DMS79 treated with DMSO at 0.1 percent for 48 hours (cell line): ENCODE measurements at places on chromosomes 4 and X.

- DNase-seq = no peak
These were observed 54.4 kb downstream of the KLHL4 start for GRCh38 chrX:87571964-87572363.

- peak; percentile 28 for DNase-seq
These were observed 10.7 kb upstream of the EPGN start for GRCh38 chr4:74297539-74297938.

DNA sequence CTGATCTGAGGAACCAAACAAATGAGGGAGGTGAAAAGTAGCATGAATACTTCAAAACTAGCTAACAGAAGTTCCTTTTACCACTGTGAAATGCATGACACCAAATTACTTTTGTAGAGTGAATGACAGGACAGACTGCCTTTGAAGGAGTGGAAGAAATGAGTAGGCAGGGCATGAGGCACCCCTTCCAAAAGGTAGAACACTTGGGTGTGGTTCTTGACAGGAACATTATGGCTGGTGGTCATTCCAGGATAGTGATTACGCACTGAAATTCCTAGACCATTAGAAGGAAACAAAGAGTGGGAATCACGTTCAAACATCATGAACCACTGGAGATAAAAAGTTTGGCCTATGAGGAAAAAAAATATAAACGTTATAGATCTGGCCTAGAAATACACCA, 4.9 kb downstream of the HUWE1 start:
- DNase-seq = no peak

DNA sequence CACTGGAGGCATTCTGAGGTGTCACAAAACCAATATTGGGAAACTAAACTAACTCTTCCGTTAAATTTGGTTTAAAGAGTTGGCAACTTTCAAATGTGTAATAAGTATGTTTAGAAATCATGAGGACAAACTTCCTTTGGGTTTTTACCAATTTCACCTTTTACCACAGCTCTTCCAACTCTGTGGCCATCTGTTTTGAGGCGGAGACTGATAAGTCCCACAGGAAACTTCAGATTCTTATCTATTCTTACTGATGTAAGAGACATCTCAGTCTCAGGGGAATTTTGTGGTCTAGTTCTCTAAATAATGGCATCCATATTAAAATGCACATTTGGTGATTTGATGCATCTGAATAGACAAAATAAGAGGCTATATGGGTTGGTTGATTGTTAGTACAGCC, 229.2 kb upstream of the AFF2 start:
- DNase-seq = no peak

DNA sequence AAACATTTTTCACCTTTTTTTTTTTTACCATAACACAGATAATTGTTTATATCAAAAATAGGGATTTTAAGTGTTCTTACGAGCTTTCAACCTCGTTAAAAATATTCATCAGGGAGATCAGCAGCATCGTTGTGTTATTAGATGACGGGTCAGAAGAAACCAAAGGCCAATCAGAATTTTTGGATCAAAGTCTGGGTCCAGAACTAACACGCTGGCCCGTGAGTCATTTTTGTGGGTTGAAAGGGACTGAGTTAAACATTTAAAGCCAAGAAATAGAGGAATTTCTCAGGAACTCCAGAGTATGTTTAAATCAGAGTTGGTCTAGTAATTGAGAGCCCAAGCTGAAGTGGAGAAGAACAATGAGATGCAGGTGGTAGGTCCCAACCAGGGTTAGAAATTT, 170.8 kb downstream of the TLL1 start:
- DNase-seq = no peak

DNA sequence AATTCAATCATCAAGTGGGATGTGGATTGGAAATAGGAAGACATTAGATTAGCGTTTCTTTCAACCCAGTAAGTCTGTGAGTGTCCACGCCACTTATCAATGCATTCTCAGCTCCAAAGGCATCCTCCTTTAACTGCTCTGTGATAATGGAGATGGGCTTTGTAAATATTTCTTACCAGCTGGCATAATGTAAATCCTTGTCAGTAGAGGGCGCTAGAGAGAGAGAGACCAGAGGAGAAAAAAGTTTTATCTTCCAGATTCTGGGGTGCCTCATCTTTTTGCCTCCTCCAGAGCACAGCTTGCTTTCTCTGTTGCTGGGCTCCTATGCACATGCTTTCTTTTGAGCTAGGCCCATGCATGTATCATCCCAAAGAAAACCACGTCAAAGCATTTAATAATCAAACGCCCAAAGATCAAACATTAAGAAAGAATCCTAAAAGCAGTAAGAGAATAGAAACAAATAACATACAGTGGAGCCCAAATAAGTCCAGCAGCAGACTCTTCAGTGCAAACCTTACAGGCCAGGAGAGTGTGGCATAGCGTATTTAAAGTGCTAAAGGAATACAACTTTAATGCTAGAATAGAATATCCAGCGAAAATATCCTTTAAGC, 9.6 kb upstream of the MTMR1 start:
- DNase-seq = no peak

DNA sequence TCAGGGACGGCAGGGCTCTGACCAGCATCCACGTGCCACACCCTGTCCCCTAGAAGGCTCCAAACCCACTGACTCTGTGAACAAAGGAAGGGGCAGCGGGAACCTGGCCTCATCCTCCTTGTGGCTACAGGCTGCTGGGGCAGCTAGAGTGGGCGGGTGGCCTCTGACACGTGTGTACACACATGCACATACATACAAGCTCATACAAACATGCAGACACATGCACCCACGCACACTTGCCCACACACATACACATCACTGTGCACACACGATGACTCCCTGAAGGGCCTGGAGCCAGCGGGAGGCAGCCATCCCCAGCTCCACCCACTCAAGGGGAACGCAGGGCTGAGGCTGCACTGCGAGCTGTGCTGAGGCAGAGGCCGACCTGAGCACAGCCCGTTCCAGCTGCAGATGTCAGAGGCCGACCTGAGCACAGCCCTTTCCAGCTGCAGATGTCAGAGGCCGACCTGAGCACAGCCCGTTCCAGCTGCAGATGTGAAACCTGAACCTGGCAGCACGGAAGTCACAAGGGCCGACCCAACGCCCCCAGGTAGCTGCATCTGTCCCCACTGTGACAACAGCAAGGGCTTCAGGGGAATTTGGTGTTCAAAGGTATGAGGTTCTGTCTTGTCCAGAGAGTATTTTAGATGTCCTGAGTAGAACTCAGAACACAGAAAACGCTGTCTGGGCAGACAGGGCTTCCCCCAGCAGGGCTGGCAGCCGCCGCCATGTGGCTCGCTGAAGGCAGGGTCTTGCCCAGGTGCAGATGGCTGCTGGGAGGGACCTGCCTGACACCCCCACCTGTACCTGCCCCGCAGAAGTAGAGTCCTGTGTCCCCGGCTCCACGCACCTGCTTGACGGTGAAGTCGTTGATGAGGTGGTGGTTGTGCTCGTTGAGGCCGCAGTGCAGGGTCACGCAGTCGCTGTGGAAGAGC, 33.5 kb downstream of the CTBP1 start:
- DNase-seq = no peak

- no peak for DNase-seq
These were observed 36.0 kb downstream of the TRIML1 start for GRCh38 chr4:188175288-188175687.

GRCh38 chr4:56197387-56197786, 189.9 kb downstream of the AASDH start:
- no peak for DNase-seq

- no peak for DNase-seq
These were observed 33.0 kb upstream of the KIAA0232 start for GRCh38 chr4:6749340-6750171.

- DNase-seq = no peak
These were observed 608.6 kb upstream of the AADAT start for GRCh38 chr4:170698334-170698733.

DNA sequence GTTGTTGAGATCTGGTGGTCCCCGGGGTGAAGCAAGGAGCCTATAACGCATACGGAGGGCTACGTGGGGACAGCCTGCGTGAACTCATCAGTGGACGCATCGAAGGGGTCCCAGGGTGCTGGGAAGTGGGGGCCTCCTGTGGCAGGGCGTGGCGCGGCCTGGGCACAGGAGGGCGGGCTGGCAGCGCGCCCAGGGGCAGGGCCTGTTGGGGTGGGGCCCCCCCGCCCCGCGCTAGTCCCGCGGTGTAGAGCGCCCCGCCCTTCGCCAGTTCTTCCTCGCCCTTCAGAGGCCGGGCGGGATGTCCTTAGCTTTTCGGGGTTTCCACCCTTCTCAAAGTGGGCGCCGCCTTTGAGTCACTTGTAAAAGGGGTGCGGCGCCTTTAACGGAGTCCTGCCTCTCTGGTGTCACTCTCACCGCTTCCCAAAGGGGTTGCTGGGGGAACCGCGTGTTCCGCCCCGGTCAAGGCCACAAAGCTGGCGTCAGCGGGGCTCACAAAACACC, 632 bp downstream of the PLP2 start:
- peak; percentile 33 for DNase-seq

- DNase-seq = no peak
These were observed 42.6 kb downstream of the SULT1B1 start for GRCh38 chr4:69717778-69718177.

DNA sequence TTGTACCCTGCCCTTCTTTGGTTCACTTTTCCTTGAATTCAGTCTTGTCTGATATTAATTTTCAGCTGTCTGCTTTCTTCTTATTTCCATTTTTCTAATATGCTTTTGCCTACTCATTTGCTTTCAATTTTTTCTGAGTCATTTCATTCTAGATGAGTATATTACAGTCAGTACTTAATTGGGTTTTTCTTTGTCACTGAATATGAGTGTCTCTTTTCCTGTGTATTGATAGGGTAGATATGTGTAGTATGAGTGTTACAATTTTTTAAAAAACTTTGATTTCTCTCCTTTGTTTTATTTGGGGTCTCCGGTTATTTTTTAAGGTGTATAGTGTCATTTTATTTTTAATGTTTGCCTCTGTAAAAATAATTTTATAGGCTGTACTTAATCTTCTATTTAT, 222.2 kb downstream of the IDS start:
- no peak for DNase-seq

GRCh38 chr4:47349326-47349725, 114.2 kb downstream of the COMMD8 start:
- DNase-seq = no peak

GRCh38 chrX:42079968-42080367, 156.6 kb upstream of the CASK start:
- DNase-seq = no peak

DNA sequence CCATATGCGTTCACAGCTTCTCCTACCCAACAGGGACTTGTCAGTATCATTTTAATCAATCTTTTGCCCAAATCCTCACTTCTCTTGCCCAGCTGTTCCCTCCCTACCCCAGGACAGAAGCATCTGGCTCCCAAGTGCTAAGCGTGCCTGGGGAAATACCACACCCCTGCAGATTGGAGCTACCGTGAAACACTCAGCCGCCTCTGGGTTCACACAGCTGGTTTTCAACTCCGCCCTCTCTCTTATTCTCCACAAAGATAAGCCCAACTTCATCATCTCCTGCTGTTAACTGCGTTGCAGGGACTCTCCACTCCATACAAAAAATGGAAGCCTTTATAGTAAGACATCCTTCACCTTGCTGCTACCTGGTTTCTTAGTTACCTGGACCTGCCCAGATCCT, 147.3 kb upstream of the FTHL17 start:
- DNase-seq = no peak

- no peak for DNase-seq
These were observed 1715.1 kb downstream of the PCDH7 start for GRCh38 chr4:32435308-32435707.

DNA sequence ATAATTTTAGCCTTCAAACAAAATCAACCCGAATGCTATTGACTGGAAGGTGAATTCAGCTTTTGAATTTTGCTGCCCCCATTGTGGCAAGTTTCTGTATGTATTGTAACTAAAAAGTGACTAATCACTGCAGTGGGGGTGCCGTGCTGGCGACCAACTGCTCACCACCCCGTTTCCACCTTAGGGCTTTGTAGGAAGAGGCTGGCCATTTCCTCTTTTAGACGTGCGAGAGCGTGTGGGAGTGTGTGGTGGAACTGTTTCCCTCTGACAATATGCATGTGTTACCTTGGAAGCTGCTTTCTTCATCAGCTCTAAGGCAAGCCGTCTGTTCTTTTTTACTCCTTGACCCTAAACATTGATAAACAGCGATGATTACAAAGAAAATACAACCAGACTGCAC, 78.8 kb downstream of the SEL1L3 start:
- no peak for DNase-seq

GRCh38 chr4:2642968-2643367, 106.5 kb downstream of the FAM193A start:
- no peak for DNase-seq

- DNase-seq = no peak
These were observed 263.5 kb downstream of the TMA16 start for GRCh38 chr4:163758032-163758431.

- no peak for DNase-seq
These were observed 11.1 kb upstream of the GPM6A start for GRCh38 chr4:175823015-175823742.

DNA sequence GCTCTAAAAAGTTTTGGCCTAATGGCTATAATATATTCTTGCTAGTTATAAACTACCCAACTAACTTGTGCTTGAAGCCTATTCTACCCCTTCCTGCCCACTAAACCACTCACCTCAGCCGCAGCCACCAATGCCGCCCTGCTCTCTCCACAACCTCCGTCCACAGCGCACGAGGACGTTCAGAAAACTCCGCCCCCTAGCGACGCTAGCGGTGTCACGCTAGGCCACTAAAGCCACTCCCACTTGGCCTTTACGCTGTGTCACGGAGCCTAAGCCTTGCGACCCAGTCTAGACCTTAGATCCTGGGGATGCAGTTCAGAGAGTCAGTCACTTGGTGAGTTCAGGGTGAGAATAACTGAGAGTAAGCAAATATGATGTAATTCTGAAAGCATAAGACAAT, at the start of gene TEX11:
Gene TEX11, minus strand, starts transcription at position 171 of the 400 bp plus-strand sequence. CDS start 922 bp downstream, outside the sequence.
- DNase-seq = no peak

- no peak for DNase-seq
These were observed 238.9 kb downstream of the NR3C2 start for GRCh38 chr4:148203056-148203898.

DNA sequence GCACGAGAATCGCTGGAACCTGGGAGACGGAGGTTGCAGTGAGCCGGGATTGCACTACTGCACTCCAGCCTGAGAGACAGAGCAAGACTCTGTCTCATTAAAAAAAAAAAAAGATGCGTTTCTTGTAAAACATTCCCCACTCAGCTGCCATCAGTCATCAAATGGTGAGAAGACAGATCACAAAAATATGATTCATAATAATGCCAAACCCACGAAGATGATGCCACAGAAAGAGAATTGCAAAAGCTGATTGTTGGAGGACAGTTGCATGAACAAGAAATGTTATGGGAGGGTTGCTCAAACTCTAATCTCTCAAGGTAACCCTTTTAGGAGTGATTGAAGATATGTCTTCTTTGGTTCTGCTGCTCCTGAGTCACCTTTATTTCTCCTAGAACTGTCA, 21.4 kb upstream of the SMIM14 start:
- no peak for DNase-seq

- no peak for DNase-seq
These were observed 228.0 kb downstream of the PALLD start for GRCh38 chr4:168724686-168725411.

- DNase-seq = no peak
These were observed 8.9 kb downstream of the GPR174 start for GRCh38 chrX:79153348-79153747.

GRCh38 chrX:134373736-134374135, 86.2 kb upstream of the HPRT1 start:
- DNase-seq = no peak
